CD14-positive monocyte (primary cell): ENCODE measurements at places on chromosomes 6 and 20.
A peak's percentile ranks its signal among the peaks of the same experiment; 100 is the strongest.

- DNase-seq = no peak
These were observed 34.0 kb upstream of the SCGN start for GRCh38 chr6:25617997-25618396.

- DNase-seq = peak; percentile 7
These were observed 248.5 kb downstream of the BTBD3 start for GRCh38 chr20:12166053-12166717.

- DNase-seq = no peak
These were observed 18.7 kb downstream of the IL20RA start for GRCh38 chr6:137025786-137026730.

DNA sequence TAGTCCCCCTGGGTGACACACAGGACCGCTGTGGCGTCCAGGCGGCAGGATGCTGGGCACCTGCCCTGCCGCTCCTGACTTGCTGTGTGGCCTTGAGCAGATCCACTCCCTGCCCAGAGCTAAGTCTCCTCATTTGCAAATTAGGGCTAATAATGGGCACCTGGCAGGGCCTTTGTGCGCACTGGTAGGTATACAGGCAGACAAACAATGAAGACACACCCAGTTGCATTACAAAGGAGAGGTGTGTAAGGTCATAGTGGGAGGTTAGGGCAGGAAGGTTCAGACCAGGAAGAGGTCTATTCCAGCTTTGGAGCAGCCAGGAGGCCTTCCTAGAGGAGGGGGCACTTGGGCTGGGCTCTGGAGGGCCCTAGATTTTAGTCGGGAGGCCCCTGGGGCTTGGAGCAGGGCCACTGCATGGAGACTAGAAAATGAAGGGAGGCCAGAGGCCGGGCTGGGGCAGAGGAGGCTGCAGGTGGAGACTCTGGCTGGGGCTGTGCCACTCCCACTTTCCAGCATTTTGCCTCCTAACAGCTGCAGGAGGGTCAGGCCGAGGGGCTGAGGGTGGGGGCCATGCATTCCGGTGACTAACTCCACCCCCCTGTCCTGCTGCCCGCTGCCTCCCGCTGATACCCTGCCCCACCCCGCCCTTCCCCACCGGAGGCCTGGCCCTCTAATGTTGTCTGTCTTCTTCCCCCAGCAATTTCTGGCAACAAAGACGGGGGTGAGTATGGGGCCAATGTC lies 28.5 kb downstream of the MYH7B start:
- no peak for DNase-seq

DNA sequence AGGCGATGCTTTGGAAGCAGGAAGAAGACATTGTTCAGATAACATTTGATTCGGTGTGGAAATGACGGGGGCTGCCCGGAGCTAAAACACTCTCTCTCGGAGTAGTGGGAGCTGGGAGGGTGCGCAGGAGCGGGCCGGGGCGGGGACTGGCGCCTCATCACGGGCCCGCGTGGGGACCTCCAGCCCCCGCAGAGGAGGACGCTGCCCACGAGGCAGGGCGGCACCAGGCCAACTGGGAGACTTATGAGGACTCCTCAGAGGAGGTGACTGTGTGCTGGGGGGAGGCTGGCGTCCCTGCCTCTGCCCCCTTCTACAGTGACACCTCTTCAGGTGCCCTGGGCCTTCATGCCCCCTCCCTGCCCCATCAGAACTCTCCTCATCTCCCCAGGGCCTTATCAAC lies 15.2 kb downstream of the DDO start:
- no peak for DNase-seq

DNA sequence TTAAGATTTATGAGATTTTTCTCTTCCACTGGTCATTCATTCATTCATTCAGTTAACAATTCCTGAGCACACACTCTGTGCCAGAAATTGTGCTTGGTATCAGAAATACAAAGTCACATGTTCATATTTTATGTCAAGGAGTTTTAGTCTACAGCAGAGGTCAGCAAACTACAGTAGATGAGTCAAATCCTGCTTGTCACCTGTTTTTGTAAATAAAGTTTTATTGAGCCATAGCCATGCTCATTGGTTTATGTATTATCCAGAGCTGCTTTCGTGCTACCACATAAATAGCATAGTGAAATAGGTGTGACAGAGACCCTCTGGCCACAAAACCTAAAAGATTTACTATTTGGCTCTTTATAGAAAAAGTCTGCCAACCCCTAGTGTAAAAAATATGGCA lies 46.8 kb downstream of the THEMIS start:
- DNase-seq = no peak

DNA sequence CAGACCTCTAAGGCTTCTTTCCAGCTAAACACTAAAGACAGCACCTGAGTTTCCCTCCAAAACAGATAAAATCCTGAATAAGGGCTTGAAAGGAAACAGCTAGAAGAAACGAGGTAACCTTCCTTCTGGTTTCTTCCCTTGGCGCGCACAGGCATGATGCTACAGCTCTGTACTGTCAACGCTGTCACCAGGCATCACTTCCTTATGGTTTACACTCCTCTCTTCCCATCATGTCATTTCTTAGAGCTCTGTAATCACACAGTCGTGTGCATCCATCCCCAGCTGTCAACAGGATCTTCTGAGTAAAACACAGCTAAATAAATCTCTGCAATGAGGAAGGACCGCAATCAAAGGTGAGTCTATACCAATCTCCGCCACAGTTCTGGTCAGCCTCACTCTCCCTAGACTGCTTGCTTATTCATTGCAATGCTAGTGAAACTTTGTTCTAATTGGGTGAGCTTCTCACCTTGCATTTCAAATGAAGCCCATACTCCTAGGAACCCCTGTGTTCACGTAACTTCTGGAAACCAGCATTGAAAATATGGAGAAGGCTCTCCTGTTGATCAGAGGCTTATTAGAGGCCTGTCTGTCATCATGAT lies 162.6 kb upstream of the DTNBP1 start:
- DNase-seq = no peak

GRCh38 chr6:147758303-147758702 lies 249.8 kb downstream of the SAMD5 start:
- no peak for DNase-seq

DNA sequence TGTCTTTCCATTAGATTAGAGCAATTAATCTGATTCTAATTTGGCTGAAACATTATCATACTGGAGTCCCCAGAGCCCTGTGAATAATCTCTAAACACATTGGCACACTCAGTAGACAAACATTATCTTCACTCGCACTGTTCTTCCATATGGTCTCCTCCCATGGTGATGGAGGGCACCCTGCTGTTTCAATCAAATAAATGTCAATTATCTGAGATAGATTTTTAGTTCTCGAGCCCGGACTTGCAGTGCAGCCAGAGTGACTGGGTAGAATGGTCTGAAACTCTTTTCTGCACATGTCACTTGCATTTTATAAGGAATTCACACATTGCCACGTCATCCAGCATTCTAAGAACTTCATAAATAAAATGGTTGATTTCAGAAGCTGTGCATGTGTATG lies 90.6 kb upstream of the MAP3K7 start:
- no peak for DNase-seq

GRCh38 chr6:25042036-25042521 lies 106.3 kb upstream of the RIPOR2 start:
- DNase-seq = no peak

- DNase-seq = no peak
These were observed 29.1 kb upstream of the FBXL4 start for GRCh38 chr6:98976674-98977385.

GRCh38 chr6:38234141-38234540 lies 405.6 kb downstream of the BTBD9 start:
- DNase-seq = no peak

GRCh38 chr6:48429610-48430009 lies 318.6 kb upstream of the PTCHD4 start:
- DNase-seq = no peak

DNA sequence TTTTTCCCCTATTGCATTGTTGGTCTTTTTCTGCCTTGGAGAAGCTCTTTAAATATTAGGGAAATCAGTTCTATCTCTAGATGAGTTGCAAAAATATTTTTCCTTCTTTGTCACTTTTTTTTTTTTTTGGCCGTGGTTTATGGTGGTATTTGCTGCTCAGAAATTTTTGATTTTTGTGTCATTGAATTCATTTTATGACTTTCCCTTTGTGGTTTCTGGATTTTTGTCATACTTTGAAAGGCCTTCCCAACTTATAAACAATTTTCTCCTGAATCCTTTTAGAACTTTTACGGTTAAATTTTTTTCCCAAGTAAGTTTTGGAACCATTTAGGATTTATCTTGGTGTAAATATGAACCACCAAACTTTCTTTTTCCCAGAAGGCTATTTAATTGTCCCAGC lies 145.6 kb downstream of the GJA10 start:
- no peak for DNase-seq

GRCh38 chr20:47318027-47318585 lies 38.4 kb downstream of the ZMYND8 start:
- DNase-seq = peak; percentile 9

DNA sequence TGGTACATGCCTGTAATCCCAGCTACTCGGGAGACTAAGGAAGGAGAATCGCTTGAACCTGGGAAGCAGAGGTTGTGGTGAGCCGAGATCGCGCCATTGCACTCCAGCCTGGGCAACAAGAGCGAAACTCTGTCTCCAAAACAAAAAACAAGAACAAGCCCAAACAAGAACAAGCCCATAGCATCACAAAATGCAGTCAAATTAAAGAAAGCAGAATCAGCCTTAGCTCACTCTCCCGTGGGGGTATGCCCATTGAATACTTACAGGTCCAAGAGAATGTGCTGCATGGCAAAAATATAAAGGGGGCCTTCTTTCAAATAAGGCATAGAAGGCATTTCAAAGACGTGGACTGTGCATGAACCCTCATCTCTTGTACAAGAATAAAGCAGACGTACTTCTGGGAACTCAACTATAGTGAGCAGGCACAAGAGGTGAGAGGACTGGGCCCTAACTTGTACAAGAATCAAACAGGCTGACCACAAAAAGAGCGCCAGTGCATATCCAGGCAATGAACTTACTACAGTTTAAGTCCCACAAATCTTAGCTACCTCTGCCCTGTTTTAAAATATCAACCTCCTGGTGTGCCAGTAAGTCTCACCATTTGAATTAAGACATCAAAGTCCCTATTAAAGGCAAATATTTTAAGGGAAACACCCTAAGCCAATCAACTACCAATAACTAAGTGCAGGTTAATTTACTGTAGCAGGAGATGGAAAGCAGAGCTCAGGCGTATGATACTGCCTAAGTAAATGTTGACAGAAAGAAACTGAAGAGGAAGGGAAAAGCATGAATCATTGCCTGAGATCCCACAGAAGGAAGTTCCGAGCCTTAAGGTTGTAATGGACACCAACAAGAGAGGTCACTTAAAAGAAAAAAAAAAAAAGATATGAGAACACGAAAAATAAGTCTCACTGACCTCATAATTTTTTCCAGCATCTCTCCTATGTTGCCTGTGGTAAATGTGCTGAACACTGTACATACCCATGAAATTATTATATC lies 37.4 kb downstream of the TOMM6 start:
- DNase-seq = peak; percentile 9

DNA sequence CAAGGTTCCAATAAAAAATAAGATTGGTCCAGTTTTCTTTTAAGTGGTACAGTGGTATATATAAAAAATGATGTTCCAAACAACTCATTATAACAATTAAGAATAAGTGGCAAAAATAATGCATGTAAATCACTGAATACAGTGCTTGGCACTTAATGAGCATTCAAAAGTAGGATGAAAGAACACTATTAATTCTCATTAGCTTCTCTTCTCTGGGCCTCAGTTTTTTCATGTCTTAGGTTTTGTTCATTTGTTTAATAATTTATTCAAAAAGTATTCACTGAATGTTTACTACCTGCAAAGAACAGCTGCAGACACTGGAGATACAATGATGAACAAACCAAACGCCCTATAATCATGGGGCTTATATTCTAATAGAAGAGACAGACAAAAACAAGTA lies 21.1 kb downstream of the BCL2L1 start:
- no peak for DNase-seq

DNA sequence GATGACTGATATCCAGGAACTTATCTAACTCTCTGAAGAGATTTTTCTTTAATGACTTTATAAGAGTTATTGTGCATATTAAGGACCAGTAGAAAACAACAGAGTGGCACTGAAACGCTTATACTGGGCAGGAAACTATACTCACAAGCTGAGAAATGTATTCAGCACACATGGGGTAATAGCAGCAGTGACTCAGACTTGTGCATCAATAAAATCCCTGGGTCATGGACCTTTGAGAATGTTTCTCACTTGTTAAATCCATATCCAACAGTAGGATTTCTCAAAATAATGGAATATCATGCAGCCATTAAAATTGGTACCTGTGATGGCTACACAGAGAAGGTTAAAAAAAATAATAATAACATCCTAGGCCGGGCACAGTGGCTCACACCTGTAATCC lies 219.5 kb downstream of the BTBD9 start:
- no peak for DNase-seq

- DNase-seq = no peak
These were observed 669.6 kb upstream of the NRSN1 start for GRCh38 chr6:23456396-23456795.

- no peak for DNase-seq
These were observed 8.6 kb downstream of the FHL5 start for GRCh38 chr6:96571551-96571950.

DNA sequence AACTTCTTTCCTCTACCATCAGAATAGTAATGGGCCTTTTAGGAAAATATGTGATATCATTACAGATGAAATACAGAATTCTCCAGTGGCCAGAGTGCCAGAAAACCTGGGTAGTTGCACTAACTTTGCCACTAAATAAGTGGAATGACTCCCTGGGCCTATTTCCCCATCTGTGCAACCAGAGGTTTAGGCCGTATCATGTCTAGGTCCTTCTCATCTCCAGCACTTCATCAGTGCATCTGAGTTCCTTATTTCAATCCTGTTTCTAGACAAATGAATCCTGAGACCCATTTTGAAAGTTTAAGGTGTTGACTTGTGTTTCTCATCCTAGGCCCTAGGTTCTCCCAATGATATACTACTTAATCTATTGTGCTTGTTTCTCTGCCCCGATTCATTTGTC lies 236.2 kb downstream of the CD83 start:
- DNase-seq = peak; percentile 23

DNA sequence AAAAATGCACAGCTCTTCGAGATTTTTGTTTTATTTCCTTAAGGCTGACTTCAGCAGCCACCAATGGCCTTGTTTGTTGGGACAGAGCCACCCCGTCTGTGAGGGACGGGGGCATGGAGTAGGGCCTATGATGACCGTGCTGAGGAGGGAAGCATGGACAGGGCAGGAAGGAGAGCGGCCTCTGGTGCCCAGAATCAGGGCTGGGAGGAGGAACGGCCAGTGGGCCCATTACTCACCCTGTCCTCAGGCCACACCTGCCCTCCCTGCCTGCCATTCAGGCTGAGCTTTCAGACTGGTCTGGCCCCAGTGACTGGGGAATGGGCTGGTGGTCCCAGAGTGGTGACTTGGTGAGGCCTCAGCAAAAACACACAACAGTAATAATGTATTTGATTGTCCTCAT lies 104.4 kb downstream of the SMOC2 start:
- no peak for DNase-seq
